ENCODE measurements at places on chromosomes 7 and 10.

- peak; percentile 96 for DNase-seq
Observed at GRCh38 chr10:92290837-92291615, at the start of the genes CPEB3 and MARCHF5. Gene CPEB3 (minus strand): TSS chr10:92291078. CDS start chr10:92240350, 50,728 bp downstream. Gene MARCHF5 (plus strand): TSS chr10:92291167. CDS start chr10:92291495, 328 bp downstream.

- no peak for DNase-seq
Observed at GRCh38 chr10:8584666-8585065, 530.2 kb downstream of the GATA3 start.

DNA sequence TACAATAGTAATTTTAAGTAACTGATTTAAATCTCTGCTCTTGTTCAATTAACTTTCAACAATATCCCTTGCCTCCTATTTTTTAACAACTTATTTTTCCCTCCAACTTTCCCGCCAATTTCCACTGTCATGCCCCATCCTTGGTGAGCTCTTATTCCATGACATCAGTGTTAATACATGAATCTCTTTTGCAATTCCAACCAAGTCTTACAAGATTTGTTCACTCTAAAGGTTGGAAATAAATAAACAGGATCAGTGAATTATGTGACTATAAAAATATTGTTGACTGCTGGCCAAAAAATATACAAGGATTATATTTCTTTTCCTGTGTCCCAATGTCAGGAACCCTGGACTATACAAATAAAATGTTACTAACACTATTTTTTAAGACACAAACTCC, 21.0 kb upstream of the AGMO start:
- DNase-seq = no peak

GRCh38 chr7:77362905-77363304, 53.2 kb downstream of the GSAP start:
- DNase-seq = no peak

DNA sequence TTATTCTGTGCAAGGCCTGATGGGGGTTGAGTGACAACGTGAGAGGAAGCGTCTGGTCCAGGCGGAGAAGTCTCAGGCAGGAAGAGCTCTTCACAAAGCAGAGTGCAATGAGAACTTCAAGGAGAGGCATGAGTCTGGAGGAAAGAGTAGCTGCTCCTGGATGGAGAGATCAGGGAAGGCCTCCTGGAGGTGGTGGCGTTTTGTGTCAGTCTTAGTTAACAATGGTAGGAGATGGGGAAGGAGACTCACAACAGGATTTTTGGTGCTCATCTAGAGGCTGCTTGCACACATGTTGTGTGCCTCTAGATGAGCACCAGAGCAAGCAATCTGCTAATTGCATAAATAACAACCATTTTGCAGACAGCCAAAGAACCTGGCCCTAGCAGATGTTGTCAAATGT, 442.8 kb upstream of the PODXL start:
- no peak for DNase-seq

- DNase-seq = no peak
Observed at GRCh38 chr7:30351286-30351685, 66.9 kb downstream of the ZNRF2 start.

DNA sequence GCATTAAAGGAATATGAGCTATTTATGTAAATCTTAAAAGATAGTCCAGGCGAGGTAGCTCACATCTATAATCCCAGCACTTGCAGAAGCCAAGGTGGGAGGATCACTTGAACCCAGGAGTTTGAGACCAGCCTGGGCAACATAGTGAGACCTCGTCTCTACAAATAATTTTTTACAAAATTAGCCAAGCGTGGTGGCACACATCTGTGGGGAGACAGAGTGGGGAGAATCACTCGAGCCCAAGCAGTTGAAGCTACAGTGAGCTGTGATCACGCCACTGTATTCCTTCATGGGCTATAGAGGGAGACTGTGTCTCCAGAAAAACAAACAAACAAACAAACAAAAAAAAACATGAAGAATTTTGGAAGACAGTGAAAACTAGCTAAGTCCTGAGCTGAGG, 28.4 kb downstream of the HERC4 start:
- DNase-seq = no peak

- DNase-seq = no peak
Observed at GRCh38 chr10:109259293-109259692, 664.0 kb downstream of the XPNPEP1 start.

DNA sequence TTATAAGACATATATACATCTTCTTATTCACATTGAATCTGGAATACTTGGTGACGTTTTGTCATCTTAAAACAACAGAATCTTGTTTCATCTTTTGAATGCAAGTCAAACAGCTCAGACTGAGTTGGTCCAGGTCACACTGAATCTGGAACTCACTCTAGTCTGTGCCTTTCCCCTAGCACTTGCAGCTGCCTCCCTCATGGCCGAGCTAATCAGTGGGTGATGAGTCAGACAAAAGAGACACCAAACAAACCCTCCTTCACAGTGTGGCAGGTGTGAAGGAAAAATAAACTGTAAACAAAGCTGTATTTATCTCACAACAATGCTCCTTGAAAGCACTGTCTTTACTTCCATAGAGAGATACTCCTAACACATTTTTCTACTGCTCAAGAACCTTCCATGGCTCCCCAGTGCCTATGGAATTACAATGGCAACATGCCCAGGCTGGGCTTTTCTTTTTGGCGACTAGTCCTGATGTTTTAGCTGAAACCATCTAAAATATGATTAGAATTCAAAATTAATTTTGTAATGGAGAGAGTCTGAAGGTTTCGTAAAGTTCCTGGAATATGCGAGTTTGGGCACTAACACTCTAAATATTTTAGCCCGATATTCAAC, 140.0 kb downstream of the ZNF365 start:
- no peak for DNase-seq

DNA sequence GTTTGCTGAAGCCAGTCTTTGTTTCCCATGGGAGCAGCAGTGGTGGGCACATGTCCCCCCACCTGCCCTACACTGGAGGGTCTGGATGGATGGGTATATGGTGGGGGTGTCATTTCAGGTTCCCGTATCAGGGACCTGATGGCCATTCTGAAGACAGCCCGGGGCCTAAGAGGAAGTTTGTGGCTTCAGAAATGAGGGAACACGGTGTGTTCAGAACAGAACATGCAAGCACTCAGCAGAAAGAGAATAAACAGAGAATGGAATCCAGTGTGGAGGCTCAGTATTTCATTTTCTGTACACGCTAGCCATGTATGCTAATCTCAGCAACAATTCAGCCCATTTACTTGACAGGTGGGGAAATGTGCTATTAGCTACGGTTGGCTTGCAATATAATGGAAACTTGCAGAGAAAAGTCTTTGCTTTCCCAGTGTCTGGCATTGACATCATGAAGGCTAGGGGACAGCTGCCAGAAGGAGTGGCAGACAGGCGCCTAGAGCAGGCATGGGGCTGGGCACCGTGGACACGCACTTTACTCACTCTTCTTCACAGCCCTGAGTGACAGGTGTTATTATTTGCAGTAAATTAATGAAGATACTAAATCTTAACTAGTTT, 98.6 kb downstream of the ELMO1 start:
- DNase-seq = no peak

DNA sequence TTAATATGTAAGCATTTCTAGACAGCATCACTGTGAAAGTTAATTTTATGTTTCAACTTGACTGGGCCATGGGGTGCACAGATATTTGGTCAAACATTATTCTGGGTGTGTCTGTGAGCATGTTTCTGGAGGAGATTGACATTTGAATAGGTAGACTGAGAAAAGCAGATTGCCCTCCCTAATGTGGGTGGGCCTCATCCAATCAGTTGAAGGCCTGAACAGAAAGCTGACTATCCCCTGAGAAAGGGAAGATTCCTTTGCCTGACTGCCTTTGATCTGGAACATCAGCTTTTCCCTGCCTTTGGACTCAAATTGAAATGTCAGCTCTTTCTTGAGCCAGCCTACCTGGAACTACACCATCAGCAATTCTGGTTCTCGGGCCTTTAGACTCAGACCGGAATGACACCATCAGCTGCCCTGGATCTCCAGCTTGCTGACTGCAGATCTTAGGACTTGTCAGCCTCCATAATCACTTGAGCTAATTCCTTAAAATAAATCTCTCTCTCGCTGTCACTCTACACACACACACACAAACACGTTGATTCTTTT, 5.7 kb upstream of the RPP30 start:
- no peak for DNase-seq

DNA sequence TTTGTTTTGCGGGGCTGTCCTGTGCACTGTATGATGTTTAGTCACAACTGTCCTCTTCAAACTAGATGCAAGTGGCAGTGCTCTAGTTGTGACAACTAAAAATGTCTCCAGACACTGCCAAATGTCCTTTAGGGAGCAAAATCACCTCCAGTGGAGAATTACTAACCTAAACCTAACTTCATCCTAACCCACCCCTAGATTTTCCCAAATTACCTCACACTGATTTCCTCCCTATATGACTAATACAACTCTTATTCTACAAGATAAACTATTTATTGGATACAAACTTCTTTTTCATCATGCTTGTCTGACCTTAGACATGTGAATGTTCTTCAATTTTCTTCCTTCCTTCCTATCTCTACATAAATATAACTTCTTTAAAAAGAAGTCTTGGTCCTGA, 26.4 kb downstream of the PNPLA8 start:
- DNase-seq = no peak

DNA sequence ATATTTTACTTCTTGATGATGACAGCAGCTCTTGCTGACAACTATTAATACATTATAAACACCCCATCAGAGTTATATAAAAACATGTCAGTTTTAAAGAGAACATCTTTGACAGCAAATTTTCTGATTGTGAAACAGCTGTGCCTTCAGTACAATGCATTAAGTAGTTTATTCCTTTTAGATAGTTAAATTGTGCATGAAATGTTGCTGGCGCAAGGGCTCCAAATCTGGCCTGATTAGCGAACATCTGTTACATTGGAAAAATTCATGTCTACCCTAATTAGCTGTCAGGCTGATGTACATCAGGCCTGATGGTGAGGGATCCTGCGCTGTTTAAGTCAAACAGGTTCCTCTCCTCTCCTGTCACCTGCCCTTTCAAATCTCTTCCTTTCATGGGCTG, 171.9 kb upstream of the SP8 start:
- no peak for DNase-seq

DNA sequence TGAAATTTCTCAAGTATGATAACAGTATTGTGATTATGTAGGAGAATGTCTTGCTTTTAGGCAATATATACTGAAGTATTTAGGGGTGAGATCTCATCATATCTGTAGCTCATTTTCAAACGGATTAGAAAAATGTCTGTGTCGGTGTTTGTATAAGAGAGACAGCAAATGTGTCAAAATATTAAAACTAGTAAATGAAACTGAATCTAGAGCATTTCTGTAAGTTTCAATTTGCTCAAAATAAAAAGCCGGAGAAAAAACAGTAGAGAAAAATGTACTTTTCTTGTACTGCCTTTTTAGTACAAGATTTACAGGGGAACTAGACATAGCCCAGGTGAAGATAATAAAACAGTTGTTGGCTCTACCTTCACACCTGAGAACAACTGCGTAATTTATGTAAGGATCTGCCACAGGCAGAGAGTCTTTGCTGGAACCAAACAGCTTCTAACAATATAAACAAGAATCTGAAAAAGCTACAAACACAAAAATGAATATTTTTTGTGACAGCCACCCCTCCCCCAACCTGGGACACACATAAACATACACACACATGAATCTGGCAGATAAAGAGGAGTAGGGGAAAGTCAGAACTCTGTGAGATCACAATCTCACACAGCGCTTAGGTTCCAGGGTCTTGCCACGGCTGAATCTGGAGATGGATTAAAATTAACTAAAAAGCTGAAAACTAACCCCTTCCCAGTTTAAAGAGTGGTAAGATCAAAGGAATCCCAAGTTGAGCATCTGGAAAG, 153.3 kb downstream of the AVL9 start:
- no peak for DNase-seq

DNA sequence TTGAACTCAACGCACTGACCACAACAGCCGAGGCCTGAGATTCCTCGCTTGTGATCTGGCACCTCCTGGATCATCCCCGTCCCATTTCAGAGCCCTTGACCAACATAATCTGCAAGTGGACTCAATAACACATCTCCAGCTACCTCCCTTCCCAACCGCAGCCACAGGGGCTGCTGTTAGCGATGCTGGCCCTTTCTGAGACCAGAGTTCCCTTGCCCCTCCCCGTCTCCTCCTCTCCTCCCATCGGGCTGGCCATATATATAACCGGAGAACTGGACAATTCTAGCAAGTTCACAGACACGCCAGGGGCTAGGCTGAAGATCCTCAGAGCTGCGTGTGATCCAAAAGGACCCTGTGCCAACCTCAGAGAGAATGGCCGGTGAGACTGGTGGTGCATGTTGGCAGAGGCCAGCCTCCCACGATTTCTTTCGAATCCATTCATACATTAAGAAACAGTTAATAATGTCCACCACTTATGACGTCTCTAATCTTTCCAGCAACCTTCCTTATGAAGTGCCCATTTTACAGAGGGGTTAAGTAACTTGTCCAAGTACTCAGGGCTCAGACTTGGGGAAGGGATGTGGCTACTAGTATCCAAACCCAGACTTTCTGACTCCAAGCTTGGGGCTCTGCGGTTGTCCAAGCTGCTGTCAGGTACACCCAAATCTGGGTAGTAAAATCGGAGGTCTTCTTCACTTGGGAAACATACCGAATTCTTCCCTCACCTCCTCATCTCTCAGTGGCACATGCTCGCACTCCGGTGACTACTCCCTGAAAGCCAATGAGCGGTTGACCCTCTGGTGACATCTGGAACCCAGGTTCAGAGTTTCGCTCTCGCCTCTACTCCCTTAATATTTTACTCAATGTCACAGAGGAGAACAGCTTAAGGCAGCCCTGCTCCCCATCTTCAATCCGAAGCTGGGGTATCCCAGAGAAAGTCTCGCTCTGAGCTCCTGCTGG, 11.2 kb upstream of the FEZF1 start:
- DNase-seq = no peak

DNA sequence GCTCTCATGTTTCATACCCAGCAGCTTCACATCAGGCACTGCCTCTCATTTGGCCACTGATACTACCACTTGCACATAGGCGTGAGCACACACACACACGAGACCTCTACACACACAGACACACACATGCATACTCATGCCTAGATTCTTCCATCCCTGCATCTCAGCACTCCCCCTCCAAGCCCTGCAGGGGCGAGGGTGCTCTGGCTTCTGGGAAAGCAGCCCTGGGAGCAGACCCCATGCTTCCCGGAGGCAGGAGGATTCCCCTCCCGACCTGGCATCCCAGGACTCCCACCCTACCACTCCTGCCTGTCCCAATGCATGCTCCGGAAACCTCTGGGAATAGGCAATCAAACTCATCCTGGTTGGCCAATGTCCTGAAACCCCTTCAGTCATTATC, 89.1 kb upstream of the SMNDC1 start:
- DNase-seq = no peak

GRCh38 chr7:129741743-129742213, 130.3 kb downstream of the NRF1 start:
- peak; percentile 48 for DNase-seq

DNA sequence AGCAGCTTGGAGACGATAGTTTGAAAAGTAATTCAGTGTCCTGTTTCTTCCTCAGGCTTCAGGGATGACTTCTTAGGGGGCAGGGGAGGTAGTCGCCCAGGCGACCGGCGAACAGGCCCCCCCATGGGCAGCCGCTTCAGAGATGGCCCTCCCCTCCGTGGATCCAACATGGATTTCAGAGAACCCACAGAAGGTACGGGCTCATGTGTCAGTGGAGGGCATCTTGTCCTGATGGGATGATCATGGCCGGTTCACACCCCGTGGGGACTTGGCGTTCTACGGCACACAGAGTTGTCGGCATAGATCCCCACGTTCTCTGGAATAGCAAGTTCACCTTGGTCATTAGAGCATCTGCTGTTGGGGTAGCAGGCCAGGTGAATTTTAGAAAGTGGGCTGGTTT, 15.1 kb upstream of the LAT2 start:
- DNase-seq = no peak

All from substantia nigra (tissue), 51 donors.